Anterior cingulate cortex (tissue), 58 donors: ENCODE measurements at places on chromosomes 4 and X.

DNA sequence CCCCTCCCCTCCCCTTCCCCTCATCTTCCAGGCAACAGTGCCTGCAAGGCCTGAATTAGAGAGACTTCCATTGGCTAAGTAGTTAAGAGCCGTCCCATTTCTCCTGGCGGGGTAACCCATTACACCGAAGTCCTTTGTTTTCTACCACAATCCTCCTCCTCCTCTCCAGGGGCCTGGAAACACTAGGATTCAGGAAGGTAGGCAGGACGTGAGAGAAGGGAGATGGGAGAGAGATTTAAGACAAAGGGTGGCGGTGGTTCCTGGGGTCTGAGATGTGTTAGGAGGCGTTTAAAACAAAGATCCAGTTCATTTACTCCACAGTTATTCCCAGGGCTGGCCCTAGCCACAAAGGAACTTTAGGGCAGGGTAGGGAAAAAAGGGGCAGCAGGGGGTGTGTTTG, 28.0 kb downstream of the NYX start:
- DNase-seq: no peak

DNA sequence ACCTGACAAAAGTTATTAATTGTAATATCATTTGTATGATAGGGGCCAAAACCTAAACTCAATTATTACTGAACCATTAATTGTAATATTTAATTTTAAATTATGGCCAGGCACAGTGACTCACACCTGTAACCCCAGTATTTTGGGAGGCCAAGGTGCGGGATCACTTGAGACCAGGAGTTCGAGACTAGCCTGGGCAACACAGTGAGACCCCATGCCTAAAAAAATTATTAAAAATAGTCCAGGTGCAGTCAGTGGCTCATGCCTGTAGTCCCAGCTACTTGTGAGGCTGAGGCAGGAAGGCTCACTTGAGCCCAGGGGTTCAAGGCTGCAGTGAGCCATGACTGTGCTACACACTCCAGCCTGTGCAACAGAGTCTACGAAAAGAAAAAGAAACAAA, 18.0 kb downstream of the PPAT start:
- no peak for DNase-seq

- no peak for DNase-seq
These were observed 47.2 kb upstream of the RASGEF1B start for GRCh38 chr4:81518762-81519426.

GRCh38 chrX:104913348-104913747, 307.1 kb downstream of the TEX13A start:
- no peak for DNase-seq

DNA sequence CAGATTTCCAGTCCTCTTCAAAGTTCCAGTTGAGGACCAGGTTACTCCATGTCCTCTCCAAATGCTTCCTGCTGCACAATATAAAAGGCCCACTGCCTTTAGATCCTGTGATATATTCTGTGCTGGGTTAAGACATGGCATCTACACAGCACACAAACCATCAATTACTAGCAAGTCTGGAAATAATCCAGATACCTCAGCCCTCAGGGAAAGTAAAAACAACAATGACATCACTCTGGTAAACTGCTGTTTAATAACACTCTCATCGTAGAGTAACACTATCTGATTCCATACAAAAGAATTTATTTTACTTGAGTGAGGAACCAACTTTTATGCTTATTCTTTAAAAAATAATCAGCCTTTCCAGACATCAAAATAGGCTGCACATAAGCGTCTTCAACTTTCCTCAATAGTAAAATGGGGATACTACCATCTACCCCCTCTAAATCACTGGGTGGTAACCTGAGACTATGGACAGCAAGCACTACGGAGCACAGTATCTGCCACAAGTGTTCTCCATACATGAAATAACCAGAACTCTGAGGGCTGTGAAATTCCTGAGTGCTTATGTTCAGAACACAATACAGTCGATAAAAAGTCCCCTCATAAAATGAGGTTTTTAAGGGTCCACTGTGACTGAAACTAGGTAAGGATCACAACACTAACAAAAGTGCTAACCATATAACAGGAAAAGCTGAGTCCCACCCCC, 53.4 kb downstream of the ABCG2 start:
- DNase-seq: no peak

- DNase-seq: no peak
These were observed 67.4 kb upstream of the PCDH19 start for GRCh38 chrX:100477467-100477866.

- DNase-seq: no peak
These were observed 7.9 kb downstream of the OGT start for GRCh38 chrX:71540801-71541200.

DNA sequence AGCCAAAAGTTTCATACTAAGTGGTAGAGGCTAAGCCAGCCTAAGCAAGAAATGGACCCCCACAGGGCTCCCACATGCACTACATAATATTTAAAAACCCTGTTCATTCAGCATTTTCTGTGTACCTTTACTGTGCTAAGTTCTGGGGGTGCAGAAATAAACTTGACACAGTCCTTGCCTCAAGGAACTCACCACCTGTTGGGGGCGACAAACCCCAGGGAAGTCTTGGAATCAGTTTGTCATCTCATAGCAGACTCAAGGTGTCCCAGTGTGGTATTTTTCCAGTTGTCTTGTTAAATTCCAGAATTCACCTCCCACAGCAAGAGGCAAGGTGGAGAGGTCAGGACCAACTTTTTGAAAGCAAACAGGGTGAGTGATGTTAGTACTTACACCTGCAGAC, 43.1 kb downstream of the ATG4A start:
- no peak for DNase-seq

DNA sequence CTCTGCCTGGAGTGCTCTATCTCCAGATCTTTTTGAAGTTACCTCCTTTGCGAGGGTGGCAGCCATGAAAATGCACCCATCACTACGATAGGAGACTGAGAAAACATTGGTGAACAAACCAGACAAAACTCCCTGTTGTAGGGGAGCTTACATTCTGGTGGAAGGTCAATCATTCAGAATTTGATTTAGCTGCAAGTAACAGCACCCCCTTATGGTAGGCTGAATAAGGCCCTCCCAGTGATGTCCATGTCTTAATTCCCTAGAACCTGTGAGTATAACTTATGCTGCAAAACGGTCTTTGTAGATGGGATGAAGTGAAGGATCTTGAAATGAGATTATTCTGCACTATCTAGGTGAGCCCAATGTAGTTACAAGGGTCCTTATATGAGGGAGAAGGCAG, 5.6 kb upstream of the TEC start:
- DNase-seq: no peak

DNA sequence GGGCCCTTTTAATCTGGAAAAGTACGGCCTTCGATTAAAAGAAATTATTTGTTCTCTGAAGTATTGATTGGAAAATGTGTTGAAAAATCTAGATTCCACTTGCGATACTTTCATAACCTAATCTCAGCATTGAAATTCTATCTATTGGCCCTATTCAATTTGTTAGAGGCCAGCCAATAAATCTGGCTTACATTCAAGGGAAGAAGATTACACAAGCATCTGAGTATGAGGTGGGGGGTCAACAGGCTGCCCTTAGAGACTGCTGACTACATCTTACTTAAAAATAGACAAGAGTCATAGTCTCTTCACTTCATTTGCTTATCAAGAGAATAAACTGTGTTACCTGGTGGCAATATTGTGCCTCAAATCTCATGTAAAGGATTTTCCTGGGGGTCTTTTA, 248.0 kb upstream of the KCNIP4 start:
- DNase-seq: no peak

DNA sequence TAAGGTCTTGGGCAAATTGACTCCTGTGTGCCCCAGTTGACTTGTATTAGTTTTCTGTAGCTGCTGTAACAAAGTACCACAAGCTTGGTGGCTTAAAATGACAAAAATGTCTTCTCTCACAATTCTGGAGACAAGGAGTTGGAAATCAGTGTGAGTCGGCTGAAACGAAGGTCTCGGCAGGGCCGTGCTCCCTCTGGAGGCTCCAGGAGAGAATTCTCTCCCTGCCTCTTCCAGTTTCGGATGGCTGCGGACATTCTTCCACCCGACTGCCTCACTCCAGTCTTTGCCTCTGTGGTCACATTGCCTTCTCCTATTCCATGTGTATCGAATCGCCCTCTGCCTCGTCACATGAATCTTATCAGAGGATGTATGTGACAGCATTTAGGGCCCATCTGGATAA, 66.0 kb upstream of the PHOX2B start:
- DNase-seq: no peak

GRCh38 chrX:18394477-18394876, 30.9 kb upstream of the CDKL5 start:
- no peak for DNase-seq

DNA sequence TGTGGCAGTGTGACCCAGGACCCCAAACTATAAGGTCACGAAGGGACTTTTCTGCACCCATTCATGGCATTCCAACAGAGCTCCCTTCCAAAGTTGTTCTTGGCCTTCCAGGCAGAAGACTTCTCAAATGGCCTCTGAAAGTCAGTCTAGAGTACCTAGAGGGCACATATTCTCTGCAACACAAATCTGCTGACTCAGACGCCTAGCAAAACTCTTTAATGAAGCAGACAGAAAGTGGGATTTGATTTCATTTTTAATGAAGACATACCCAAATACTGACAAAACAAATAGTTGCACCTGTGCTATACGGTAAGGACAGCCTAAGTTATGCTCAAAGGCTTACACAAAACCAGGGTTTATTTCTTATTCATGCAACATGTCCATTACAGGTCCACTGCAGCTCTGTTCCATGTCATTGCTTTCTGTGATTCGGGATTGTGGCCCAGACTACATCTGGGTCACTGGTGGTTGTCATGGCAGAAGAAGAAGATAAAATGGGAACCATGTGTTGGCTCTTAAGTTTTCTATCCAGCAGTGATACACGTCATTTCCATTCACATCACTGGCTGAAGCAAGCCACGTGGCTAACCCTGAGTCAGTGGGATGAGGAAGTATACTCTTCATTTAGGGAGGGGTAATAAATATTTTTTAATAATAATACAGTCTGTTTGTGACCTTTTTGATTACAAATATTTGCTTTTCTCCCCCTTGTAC, 57.7 kb downstream of the NAT8L start:
- no peak for DNase-seq

DNA sequence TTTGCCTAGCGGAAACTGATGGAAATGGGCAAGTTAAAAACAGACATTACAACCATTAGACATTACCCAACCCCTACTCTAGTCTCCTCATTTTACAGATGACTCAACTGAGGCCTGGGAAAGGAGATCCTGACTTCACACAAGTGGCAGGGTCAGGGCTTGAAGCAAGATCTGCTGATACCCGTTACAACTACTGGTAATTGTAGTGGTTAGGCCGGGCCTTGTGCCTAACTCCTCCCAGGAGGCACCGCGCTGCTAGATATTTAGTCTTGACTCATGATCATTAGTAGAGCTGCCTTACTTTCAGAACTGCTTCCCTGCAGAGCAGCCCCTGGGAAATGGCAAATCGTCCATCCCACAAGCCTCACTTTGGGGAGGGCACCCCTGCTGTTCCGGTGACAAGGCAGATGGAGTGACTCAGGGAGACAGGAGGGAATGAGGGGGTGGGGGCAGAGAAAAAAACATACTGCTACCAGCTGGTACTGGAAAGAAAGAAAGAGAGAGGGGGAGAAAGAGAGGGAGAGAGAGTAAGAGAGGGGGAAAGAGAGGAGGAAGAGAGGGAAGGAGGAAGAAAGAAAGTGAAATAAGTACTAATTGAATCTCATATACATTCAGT, 12.2 kb downstream of the ARHGEF6 start:
- DNase-seq: no peak
